Activated CD4-positive, alpha-beta T cell treated with anti-CD3 and anti-CD28 coated beads for 36 hours (primary cell): ENCODE measurements at places on chromosomes 16 and 17. TPM values are rescaled to one million over a fixed set of nuclear protein-coding genes. Genes with fewer than 3 reads are reported as not detected.

DNA sequence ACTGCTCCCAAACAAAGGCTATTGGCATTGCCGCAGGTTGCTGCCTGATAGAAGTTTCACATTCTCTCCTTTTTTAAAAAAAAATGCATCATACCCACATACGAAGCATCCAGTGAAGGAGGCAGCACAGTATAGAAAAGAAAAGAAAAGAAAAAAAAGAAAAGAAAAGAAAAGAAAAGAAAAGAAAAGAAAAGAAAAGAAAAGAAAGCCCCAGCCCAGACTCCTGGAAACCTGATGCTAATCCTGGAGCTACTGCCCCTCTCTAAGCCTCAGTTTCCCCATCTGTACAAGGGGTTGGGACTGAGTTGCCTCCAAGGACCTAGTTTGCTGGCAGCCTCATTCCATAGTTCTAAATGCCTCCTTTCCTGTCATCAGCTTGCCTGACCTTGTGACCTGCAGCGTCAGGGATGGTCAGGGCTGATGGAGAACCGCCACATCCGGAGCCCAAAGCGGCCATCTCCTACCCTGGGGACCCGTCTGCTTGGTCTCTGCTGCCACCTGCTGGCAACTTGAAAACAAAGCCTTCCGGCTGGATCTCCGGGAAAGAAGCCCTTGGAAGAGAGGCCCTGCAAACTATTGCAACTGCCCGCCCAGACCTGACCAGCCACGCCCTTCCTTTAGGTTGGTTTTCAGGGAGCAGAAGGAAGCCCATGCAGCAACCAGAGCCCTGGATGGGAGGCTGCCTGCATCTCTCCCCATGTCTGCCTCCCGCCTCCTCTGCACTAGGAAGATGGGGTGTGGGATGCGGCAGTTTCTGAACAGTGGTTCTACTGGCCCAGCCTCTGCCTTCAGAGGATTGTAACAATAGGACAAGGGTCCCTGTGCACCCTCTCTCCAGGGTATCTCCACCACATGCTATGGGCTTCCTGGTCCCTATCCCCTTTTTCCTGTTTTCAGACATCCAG is 13.0 kb downstream of the AIPL1 start:
- DNase-seq = peak; percentile 87

DNA sequence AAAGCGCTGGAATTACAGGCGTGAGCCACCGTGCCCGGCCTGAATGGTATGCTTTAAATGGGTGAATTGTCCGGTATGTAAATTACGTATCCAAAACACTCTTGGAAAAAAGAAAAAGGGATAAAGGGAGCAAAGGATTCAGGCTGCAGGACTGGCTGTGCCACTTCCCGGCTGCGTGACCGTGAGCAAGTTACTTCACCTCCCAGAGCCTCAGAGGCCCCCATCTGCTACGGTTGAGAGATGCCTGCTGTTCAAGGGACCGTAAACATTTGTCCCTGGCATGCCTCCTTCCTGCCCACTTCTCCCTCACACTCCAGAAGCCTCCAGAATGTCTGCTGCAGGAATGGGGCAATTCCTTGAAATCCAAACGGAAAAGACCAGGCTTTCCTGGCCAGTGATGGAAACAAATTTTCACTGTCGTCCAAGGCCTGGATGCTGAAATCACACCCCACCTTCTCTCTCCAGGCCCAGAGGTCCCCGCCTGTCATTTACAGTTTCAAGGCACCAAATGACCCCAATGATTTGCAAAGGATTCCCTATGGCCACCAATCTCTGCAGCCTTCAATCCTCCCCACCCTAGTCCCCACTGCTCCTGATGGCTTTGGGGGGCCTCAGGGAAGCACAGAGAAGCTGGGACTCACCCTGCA is 22.9 kb upstream of the LITAF start:
- DNase-seq = no peak

DNA sequence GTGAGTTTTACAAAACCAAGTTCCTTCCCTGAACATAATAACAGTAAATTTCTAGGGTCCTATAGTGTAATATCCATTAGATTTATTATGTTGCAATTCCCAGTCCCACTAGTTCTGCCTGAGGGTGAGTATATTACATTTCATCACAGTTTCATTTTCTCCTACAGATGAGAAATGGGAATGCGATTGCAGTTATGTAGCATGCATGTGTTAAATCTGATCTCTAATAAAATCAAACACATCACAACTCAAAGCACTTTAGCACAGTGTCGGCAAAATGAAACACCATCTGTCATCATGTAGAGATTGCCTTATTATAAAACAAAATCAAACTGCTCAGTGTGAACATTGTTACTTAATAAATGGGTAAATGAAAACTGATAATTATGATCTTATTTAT is 180.5 kb upstream of the TOX3 start:
- no peak for DNase-seq

DNA sequence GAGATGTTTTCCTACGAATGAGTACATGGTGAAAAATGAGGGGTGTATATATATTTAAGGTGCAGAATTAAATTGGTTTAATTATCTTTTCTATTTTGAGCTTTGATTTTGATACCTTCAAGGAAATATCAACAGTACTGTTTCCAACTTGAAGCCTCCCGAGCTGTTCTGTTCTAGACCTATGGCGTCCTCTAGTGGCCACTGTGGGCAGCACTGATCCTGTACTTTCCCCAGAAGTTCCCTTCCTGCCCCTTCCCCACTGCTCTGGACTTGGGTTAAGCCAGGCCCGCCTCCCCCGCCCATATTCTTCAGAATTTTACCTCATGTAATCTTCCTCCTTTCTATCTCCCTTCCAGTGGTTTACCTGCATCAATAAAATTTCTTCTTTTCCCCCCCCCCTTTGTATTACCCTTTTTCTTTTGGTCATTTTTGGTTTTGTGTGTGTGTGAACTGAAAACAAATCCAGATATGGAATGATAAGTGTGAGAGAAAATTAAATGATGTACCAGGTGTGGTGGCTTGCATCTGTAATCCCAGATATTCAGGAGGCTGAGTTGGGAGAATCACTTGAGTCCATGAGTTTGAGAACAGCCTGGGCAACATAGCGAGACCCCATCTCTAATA is 1643.5 kb downstream of the TP53TG3F start:
- DNase-seq = no peak

- DNase-seq = no peak
Observed at GRCh38 chr17:60371818-60372510, 20.0 kb downstream of the USP32 start.

DNA sequence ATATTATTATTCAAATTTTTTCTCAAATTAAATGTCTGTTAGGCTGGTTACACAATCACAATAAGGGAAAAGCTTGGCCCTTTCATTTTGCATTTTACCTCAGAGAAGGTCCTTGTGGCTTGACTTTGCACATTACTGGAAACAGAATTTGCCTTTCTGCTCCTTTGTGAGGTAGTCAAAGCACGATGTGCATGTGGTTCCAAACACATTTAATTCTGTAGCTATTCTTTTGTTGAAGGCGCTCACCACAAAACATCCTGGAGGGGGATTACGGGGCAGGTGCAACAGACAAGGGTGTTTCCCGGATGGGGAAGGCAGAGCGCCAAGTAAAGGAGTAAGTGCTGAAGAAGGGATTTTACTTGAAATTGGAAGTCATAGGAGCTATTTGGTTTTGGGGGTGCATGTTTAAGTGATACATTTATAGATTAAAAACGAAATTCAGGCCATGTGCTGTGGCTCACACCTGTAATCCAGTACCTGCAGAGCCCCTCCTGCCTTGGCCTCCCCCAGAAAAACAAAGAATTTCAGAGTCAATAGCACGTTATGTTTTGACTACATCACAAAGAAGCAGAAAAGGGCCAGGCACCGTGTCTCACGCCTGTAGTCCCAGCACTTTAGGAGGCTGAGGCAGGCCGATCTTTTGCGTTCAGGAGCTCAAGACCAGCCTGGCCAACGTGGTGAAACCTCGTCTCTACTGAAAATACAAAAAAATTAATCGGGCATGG is 31.2 kb upstream of the TENT4B start:
- DNase-seq = peak; percentile 82

KRTAP1-5 gene
- not detected for total RNA-seq

DNA sequence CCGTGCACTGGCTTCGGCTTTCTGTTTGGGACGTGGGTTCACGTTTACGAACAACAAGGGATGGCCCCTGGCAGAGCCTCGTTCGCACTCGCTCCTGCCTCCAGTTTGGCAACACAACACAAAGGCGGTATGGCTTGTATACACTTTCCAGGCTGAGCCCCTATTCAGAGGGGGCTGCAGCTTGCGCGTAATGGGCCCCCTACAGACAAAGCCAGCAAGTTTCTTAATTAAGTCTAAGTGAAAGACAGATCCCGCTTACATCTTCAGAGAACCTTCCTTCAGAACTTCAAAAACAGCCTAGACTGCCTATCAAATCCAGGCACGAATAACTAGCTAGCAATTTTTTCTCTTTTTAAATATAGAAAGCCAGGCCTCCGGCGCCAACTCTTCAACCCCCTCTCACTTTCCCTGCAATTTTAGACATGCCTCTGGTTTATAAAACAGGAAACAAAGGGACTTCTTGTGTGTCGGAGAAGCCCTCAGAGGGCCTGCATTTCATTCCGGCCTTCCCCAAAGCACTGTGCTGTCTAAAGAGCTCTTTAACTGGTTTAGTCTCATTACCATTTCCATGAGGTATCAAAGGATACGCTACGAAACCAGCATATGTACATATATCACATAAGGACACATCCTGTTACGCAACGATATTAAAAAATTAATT is 244.9 kb downstream of the STX8 start:
- DNase-seq = no peak

GRCh38 chr16:69626256-69626655 is 60.5 kb downstream of the NFAT5 start:
- DNase-seq = no peak

GRCh38 chr16:71409011-71409775 is 32.7 kb downstream of the TLE7 start:
- no peak for DNase-seq

SOX8 gene
- 1.6 TPM for total RNA-seq

- no peak for DNase-seq
Observed at GRCh38 chr16:53715023-53715384, 11.0 kb downstream of the FTO start.

HAP1 gene
- total RNA-seq = not detected

GRCh38 chr16:25073854-25074253 is 37.7 kb upstream of the LCMT1 start:
- DNase-seq = no peak

DNA sequence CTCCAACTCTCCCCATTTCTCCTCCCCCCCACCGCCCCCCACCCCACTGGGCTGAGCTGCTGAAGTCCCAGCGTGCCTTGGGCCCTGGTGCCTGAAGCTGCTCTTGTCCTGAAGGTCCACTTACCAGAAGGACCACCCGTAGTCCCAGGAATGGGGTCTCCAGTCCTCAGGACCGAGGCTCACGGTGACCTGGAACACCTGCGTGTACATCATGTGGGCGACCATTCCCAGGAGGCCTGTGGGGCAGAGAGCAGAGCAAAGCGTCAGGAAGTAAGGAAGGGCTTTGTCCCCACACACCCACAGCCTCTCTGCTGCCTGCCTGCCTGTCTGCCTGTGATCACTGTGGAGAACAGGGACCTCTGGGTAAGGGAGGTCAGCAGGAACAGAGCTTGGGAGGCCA is 218.7 kb downstream of the GSG1L start:
- DNase-seq = no peak

- DNase-seq = no peak
Observed at GRCh38 chr17:19753051-19753509, 5.0 kb upstream of the ALDH3A1 start.

DNA sequence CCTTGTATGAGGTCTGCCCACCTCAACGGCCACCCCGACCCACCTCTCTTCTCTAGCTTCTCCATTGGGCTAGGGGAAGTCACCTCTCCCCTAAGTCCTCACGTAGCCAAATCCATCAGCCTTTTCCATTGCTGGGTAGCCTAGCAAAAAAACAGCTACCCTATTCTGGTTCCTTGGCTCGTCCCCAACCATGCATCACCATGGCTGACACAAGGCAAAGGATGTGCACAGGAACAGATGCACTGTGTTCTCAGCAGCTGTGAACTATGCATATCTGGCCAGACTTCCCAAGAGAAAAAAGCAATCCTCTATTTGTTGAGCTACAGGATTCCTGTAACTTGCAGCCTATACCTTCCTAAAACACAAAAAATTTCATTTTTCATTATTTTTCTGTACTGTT is 22.0 kb upstream of the FLCN start:
- no peak for DNase-seq

DNA sequence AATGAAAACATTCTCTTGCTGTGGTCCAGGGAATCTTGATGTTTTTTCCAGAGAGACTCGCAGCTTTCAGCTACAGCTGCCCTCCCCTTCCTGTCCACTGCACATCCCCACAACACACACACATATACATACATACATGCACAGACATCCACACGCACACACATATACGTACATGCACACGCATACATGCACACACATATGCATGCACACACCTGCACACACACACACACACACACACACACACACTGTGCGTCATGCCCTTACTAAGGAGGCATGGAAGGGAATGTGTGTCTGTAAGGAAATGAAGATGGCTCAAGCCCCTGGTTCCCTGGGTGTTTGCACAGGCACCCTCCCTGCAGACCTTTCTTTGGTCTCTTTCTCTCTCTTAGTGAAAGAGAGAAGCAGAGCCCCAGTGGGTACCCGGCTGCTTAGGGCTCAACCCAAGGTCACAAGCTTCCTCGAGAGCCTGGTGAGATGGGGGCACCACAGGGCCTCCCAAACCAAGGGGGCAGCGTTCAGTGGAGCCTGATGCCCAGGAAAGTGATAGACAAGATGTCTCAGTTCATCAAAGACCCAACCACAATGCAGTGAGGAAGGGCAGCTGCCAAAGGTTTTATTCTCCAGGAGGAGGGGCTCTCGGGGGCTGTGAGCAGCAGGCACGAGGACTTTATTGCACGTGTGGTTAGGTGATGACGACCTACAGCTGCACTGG is 33.3 kb downstream of the TNFRSF13B start:
- DNase-seq = no peak

SLC5A10 gene
- total RNA-seq = not detected

DNA sequence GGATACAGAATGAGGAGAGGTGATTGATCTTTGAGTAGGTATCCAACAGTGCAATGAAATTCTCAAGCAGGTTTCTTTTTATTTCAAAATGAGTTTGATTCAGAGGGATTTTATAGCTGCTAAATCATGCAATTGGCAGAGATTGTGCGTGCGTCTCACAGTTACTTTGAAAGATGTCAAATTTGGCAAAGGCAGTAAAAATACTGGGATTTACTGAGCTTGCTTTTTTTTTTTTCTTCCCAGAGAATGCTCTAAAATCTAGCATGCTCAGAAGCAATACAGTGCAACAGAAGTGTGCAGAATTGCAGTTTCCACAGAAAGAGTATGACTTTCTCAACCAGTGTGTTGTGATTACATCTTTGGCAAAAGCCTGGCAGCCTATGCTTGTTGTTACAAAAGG is 410.7 kb upstream of the GOT2 start:
- DNase-seq = no peak

- no peak for DNase-seq
Observed at GRCh38 chr16:80175011-80175410, 365.8 kb upstream of the DYNLRB2 start.
